Activated naive CD4-positive, alpha-beta T cell treated with anti-CD3 and anti-CD28 coated beads, Interleukin-2, amount 10 ng/mL, durations not matched to agents 7 days and 5 days (primary cell): ENCODE measurements at places on chromosomes 4 and X.

GRCh38 chr4:163482190-163482589, 8.6 kb upstream of the TKTL2 start:
- DNase-seq = no peak

DNA sequence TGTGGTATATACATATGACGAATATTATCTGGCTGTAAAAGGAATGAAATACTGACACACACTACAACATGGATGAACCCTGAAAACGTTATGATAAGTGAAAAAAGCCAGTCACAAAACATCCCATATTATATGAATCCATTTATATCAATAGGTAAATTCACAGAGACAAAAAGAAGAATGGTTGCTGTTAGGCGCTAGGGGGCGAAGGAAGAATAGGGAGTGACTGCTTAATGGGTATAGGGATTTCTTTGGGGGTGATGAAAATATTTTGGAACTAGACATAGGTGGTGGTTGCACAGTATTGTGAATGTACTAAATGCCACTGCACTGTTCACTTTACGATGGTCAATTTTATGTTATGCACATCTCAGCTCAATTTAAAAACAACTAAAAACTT, 96.4 kb upstream of the EGFL6 start:
- no peak for DNase-seq

DNA sequence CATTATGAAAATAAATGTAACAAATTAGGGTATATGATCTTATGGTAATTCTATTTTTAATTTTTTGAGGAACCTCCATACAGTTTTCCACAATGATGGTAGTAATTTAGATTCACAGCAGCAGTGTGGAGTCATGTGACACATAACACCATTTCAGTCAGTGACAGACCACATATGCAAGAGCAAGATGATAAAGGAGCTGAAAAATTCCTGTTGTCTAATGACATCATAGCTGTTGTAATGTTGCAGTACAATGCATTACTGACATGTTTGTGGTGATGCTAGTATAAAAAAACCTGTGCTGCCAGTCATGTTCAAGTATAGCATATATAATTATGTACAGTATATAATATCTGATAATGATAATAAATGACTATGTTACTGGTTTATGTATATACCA, 28.5 kb downstream of the EMCN start:
- DNase-seq = no peak

DNA sequence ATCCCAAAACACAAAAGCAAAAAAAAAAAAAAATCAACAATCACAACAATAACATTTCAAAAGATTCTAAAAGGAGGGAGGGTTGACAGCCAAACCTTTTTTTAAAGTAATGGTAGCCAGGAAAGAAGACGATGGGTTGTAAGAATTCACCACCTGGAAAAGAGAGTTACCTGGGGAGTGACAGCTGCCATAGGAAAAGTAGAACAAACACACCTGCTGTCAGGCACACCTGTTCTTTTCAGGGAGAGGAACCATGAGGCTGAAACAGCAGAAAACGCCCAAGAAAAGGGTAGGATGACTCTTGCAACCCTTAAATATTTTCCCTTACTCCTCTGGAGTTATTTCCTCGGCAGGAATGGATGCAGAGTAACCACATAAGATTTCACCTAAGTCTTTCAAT, 388.4 kb upstream of the TEX13C start:
- no peak for DNase-seq

DNA sequence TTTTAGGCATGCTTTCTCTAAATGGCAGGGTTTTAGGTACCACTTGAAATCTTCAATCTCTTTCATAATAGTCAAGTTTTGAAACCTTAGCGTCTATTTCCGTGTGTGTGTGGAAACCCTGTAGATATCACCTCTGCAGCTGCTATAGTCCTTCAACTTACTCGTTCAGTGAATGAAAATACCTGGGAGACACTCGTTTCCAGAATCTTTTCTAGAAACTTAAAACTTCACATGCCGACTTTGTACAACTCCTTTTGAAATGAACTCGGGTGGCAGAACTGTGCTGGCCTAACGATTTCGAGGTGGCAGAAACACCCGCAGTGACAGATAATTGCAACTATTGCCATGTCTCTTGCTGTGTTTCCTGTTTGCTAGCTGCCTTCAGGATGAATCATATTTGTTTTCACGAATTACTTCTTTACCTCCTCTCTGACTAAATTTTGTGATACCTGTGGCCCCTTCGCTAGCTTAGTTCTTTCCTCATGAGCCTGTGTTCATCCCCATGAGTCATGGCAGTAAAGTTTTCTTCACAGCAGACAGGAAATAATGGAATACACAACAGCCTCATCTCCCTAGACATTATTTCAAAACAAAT, 104.7 kb upstream of the SMIM10 start:
- no peak for DNase-seq

DNA sequence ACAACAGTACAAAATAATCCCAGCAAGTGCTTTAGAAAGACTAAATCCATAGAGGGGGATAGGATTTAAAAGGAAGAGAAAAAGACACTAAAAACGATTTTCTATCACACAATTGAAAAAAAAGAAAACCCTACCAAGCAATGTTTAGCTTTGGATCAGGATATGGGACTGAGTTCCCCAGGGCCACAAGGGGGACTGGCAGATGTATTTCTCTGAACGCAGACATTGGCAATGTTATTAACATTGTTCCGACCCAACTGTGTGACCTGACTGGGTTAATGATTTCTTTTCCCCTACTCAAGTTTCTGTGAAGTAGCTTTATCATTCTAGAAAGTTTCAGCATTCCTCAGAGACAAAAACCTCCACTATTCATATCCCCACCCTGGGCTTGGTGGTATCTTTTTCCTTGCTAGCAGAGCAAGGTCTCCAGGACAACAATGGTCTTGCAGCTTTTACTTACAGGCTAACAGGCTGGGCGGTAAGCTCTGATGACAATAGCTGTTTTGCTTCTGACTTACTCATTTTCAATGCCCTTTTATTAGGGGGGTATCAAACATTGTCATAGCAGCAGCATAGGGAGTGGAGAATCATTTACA, 25.8 kb downstream of the SLC7A11 start:
- no peak for DNase-seq

DNA sequence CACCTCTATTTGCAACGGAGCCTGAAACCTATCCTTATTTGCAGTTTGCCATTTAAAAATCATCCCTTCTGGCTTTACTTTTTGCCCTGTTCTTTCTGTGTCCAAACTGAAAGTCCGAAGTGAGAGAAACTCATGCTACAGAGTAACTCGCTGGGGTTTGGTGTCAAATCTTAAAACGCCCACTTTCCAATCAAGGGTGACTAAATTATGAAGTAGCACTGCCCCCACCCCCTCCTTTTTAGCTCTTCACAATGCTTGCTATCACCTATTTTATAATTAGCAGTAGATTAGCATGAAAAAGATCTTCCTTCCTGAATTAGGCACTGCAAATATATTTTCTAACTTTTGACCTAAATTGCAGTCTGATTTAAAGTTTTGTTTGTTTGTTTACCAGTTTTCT, 52.5 kb downstream of the VGLL1 start:
- DNase-seq = no peak

GRCh38 chr4:84379917-84380641, 119.0 kb downstream of the NKX6-1 start:
- no peak for DNase-seq

DNA sequence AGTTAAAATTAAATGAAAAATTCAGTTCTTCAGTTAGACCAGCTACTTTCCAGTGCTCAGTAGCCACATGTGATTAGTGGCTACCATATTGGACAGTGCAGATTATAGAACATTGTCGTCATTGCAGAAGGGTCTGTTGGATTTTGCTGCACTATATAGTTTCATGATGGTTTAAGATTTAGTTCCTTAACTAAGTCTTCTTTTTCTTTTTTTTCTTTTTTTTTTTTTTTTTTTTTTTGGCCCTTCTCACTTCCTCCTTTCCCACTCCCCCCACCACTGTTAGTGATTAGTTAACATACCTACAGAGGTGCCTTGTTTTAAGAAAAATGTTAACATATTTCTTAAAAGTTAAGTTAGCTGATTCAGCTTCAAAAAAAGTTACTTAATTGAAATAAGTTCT, 9.0 kb downstream of the RAB9A start:
- no peak for DNase-seq

GRCh38 chrX:39450234-39450977, 647.4 kb downstream of the BCOR start:
- DNase-seq = peak; percentile 21

DNA sequence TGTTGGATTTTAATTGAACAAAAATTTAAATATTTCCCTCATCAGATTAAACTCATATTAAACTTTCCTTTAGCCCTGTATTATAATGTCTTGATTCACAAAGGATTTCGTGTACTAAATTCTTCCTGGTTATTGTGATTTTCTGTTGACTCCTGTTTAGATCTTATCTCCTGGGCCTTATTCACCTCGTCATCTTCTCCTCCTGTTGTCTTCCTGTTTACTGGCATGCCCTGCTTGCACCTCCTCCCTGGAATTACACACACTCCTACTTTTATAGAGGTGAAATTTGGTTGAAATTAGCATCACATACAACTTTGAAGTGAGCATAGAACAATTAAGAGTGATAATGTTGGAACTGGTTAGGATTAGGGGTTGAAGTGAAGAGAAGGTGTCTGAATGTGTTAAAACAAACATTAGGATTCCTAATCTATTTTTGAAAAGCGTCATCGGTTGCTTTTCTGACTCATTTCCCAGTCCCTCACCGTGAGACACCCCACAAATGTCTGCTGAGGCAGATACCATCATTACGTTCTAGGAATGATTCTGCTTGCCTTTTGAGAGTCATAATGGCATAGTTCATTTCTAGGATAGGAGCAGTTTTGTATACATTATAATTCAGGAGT, 32.5 kb downstream of the TLL1 start:
- DNase-seq = no peak

DNA sequence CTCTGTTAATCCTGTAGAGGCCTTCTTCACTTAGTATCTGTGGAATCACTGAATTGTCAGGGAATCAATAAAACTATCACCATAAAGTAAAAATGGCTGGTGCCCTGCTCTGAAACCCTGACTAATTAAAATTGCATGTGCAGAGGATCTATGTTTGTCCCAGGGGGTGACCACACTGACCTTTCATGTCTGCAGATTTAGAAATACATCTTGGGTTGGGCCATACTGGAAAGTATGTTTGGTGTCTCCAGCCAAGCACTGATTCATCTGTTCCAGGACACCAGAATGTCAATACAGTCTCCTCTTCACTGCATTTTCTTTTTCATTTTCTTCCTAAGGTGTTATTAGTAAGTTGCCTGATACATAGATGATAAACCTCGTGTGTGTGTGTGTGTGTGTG, 490.9 kb upstream of the INTU start:
- no peak for DNase-seq

DNA sequence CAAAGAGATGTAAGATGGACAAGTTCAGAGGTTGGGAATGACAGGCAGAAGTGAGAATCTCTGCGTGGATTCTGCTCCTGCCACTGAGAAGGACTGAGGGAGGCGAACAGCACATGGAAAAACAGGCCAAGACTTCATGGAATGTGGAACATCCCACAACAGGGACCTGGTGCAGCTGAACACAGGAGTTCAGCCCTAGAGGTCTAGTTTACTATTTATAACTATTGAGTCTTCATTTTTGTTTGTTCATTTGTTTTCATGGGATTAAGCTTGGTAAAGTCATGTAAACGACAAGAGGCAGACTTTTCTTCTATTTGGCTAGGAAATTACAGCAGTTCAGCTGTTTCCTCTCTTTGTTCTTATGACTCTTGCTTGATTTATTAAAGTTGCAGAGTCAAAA, 234.5 kb downstream of the MAML3 start:
- no peak for DNase-seq
